ENCODE measurements at places on chromosomes 7 and 10.

GRCh38 chr7:46544396-46545008 is 623.4 kb upstream of the IGFBP3 start:
- DNase-seq: no peak

DNA sequence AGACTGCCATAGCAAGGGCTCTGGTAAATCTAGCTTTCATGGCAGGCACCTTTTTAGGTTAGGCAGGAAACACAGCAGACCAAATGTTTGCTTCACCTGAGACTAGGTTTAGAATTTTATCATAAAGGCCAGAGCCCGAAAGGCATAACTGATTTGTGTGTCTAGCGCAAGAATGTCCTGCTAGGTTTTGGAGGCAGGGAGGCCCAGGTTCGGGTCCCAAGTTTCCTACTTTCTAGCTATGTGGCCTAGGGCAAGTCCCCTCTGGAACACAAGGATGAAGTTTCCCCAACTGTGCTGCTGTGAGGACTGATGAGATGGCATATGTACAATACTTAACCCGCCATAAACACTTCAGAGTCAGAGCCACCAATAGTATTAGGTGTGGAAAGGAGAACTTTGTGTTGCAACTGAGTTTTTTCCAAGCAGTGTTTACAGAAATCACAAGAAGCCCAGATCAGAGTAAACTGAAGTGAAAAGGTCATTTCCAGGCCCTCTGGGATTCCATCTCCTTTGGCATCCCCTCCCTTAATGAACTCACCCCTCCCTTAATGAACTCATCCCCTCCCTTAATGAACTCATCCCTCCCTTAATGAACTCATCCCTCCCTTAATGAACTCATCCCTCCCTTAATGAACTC is 244.9 kb downstream of the SKAP2 start:
- no peak for DNase-seq

DNA sequence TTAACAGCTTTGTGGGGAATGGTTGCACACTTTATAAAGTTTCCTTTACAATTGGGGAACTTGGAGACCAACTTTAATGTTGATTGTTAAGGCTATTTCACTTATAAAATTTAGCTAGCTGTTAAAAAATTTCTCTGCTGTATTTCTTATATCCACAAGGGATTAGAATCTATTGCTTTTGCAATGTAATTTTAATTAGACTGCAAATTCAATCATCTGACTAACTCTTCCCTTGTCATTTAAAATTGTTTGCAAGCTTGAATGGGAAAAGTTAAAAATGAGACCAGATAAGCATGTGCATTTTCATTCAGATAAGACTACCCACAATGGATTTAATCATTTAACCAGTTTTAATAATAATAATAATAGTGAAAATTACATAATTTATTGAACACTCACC is 213.2 kb downstream of the BICC1 start:
- no peak for DNase-seq

DNA sequence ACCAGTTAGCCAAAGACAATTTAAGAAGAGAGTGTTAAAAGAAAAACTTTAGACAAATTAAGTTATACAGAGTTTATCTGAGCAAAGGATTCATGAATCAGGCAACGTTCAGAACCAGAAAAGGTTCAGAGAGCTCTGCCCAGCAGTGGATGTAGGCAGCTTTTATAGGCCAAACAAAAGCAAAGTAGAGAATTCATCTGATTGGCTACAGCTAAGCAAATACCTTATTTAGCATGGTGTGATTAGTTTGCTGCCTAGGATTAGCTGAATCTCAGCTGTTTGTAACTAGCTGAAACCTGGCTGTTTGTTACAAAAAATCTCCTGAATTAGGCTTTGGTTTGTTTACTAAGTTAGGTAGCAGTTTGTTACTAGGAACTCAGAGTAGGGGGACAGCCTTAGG is 66.0 kb downstream of the SLC25A40 start:
- DNase-seq: no peak

- peak; percentile 84 for DNase-seq
Measured at GRCh38 chr10:3131098-3131497, 41.5 kb downstream of the PITRM1 start.

DNA sequence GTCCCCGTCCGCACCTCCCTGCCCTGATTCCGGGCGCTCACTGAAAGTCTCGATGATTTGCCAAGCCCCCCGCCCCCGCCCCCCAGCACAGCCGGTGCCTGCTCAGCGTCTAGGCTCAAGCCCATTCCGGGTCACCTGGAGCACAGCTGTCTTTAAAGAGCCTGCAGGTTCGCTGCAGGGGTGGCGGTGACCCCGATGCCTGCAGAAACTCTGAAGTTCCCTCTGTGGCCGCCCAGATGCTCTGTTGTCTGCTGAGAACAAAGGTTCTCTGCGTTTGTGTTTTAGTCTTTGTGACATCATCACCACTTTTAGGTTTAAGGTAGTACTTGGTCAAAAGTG is 780 bp downstream of the VENTX start:
- no peak for DNase-seq

DNA sequence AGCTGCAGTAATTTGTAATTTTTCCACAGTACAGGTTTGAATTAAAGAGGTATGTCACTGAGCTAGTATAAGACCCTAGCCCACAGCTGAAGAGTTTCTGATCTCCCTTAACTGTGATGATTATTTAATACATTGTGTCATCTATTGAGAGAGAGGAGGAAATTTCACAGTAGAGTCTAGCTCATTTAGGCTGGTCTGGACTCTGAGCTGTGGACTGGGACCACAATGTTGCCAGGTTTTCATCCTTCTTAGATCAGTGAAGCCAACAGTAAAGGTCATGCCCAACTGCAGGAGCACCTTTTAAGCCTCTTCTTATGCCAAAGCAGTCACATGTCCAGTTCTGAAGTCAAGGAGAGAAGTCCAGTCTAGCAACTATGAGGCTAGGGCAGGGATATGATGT is 8.9 kb downstream of the TES start:
- no peak for DNase-seq

DNA sequence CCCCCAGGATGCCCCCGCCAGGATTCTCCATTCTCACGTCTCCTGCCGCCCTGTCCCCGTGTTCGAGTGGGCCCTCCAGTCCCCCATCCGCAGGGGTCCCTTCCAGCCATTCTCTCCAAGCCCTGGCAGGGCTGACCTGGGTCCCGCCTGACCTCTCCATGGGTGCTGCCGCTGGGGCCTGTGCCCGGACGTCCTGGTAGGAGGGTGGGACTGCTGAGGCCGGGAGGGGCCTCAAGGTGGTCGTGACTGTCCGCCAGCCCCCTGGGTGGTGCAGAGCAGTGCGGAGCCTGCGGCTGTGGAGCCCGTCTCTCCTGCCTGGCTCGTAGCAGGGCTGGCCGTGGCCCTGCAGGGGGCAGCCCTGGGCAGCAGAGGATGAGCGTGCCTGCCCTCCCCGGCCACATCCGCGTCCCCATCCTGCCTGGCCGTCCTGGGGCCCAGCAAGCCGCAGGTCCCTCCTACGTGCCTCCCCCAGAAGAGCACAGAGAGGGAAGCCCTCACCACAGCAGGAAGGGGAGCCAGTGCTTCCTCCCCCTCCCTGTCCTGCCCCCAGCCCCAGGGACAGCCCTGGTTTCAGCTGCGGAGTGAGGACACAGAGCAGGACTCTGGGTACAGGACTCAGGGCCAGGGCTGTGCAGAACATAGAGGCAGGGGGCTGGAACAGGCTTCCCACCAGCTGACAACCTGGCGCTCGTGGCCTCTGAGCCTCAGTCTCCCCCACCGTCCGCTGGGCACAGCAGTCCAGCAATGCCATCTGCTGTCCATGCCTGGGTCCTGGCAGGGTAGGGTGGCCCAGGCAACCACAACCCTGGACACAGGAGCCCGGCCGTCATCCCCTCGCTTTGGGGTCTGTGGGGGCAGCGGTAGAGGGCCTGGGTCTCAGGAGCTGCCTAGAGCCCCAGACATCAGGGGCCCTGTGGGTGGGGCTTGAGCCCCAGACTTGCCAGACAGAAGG is 1.5 kb upstream of the GRIFIN start:
- DNase-seq: no peak

- no peak for DNase-seq
Measured at GRCh38 chr7:28573651-28574301, 161.5 kb downstream of the CREB5 start.

- DNase-seq: no peak
Measured at GRCh38 chr10:76338187-76338586, 906.8 kb downstream of the LRMDA start.

DNA sequence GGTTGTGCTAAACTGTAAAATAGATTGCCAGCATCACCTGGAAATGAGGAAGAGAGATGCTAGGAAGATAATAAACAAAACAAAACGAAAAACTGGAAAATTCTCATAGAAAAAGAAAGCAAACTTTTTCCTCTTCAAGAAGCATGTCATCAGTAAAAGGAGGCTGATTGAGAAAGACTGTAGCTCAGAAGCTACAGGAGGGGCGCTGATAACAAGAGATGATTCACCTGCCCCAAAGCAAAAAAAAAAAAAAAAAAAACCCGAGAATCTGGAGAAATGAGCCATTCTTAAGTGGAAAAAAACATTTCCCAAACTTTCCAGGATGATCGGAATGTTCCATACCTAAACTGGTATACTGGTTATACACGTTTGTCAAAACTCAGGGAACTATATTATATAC is 130.5 kb upstream of the C1QL3 start:
- no peak for DNase-seq

- no peak for DNase-seq
Measured at GRCh38 chr10:132509506-132510173, 27.9 kb upstream of the INPP5A start.

GRCh38 chr7:8511855-8512254 is 78.4 kb downstream of the NXPH1 start:
- DNase-seq: no peak

DNA sequence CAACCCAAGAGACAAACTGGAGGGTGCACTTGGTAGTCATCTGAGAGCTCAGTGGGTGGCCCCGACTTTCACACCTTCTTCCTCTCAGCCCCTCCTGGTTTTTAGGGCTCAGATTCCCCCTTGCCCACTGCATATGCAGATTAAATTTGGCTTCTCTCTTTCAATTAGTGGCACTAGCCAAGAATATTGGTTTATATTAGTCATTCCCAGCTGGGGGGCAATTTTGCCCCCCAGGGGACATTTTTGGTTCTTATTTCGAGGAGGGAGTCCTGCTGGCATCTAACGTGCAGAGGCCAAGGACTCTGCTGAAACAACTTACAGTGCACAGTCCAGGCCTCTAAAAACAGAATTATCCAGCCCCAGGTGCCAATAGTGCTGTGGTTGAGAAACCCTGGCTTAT is 216.0 kb downstream of the RPS24 start:
- no peak for DNase-seq

- no peak for DNase-seq
Measured at GRCh38 chr7:116986611-116987565, 33.6 kb downstream of the ST7 start.

DNA sequence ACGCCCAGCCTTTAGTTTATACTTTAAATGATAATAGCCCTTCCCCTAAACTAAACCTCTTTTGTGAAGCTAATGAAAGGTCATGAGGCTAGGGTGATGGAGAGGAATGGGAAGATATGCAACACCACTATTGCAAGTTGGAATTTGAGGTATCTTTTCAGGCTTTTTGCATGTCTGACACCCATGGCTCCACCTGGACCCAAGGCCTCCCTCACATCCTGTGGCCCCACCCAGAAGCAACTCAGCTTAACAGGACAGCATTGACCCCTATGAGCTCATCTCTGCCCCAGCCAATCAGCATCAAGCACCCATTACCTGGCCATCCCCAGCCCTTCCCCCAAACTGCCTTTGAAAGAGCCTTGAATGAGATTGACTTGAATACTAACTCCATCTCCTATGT is 674.2 kb upstream of the NRP1 start:
- no peak for DNase-seq

DNA sequence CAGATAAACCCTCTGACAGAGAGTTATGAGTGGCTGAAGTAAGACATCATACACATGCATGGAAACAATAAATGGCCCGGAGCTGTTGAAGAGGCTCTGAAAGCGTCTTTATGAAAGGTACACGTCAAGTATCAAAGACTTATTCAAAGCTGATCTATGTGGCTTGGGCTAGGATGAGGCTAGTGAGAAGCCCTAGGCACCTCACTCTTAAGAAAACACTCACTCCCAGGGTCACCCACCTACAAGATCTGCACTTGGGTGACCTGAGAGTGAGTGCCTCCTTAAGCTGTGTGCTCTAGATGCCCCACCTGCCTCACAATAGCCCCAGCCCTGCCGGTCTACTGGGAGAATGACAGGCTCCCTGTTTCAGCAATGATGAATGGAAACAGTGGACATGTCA is 1.1 kb upstream of the GIMAP1 start:
- DNase-seq: no peak

GRCh38 chr7:6228361-6229229 is 43.8 kb downstream of the CYTH3 start:
- DNase-seq: no peak

DNA sequence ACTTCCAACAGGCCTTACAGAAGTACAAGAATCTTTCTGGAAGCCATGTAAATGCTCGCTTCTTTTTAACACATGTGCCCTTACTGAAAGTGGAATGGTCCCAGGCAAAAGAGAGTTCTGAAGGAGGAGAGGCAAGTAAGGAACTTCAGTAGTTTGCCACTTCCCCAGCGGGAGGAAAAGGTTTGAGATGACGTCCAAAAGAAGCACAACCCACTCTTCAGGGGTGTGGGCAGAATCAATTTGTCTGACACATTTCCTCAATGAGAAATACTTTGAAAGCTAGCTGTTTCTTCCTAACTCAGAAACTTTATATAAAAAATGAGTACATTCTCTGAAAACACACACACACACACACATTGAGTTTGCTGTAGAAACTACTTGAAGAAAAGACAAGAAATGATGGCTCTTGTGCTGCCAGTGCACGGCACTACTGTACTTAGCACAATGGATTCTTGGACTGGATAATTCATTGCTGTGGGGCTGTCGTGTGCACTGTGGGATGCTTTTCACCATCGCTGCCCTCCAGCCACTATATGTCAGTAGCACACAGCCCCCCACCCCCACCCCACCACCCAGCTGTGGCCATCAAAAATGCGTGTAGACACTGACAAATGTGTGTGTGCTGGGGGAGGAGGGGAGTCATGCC is 183.0 kb downstream of the SRPK2 start:
- DNase-seq: no peak

DNA sequence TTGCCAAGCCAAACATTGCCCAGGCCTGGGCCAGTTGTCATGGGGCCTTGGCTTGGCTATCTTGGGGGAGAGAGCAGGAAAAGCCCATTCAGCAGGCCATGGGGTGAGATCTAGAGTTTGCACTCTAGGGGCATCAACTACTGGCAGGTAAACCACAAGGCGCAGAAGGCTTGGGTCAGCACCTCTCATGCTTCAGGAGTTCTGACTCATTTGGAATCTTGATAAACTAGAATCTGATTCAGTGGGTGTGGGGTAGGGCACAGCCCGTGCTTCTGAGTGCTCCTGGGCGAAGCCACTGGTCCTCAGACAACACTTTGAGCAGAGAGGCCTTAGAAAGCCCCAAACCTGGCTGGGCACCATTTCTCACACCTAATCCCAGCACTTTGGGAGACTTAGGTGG is 81.1 kb downstream of the RGS10 start:
- peak; percentile 64 for DNase-seq

GRCh38 chr7:96303105-96303685 is 18.7 kb downstream of the SLC25A13 start:
- peak; percentile 95 for DNase-seq

DNA sequence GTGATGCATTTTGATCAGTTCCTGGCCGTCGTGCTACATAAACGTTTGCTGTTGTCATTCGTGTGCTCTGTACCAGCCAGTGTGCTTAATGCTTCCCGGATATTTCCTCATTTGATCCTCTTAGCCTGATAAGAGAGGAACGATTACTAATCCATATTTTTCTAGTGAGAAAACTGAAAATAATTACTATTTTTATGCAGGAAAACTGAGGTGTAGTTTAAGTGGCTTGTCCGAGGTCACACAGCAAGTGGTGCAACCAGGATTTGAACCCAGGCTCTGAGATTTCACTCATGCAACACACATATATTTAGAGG is 650 bp upstream of the SORBS1 start:
- DNase-seq: no peak
